Right ventricle myocardium inferior (tissue), 1 donor: ENCODE measurements at places on chromosomes 11 and 22. TPM values are rescaled to one million over a fixed set of nuclear protein-coding genes. Genes with fewer than 3 reads are reported as not detected.
A peak's percentile ranks its signal among the peaks of the same experiment; 100 is the strongest.

Gene KCNA4
- total RNA-seq = 1.9 TPM

Gene MYRF
- 0.30 TPM for total RNA-seq

- no peak for DNase-seq
These were observed 973.2 kb downstream of the NTM start for GRCh38 chr11:132343445-132344175.

- no peak for DNase-seq
These were observed 282 bp downstream of the MPPED2 start for GRCh38 chr11:30585892-30586250.

- DNase-seq = peak; percentile 21
These were observed 91.3 kb downstream of the CDKN1C start for GRCh38 chr11:2794046-2794967.

- DNase-seq = no peak
These were observed 140.4 kb upstream of the ARHGAP42 start for GRCh38 chr11:100546714-100547113.

GRCh38 chr11:116079580-116079979, 575.4 kb upstream of the CADM1 start:
- no peak for DNase-seq

DNA sequence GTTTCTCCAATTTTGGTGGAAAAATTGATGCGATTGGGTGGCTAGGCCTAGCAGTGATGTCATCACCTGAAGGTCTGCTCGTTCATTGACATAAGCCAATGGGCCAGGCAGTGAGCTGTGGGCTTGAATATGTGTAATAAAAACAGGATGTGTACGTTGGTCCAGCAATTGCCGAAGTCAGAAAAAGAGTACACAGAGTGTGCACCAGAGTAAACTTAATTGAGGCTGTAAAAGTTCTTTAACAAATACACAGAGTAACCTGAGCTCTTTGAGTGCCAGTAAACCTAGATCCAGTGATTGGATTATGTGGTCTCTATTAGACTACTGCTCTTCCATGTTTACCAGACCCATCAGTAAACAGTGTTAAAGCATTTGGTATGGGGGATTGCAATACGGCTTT, 13.0 kb upstream of the GLYATL1 start:
- DNase-seq = no peak

GRCh38 chr11:31798057-31798553, 13.0 kb downstream of the PAX6 start:
- no peak for DNase-seq

DNA sequence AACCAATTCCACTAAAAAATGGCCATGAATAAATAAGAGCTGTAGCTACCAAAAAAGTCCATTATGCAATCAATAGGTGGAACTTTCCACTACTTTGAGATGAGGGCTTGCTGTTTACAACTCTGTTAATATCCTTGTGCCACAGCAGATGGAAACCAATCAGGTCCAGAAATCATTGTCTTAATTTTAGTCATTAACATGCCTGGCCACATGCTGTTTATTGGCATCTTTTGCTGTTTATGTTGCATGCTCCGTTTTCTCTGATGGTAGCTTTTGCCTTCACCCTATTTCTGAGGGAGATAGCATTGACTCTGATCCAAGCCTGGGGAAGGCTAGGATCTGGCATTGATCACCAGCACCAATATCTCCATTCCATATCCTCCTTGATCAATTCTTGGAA, 192.9 kb upstream of the SEZ6L start:
- no peak for DNase-seq
